ENCODE measurements at places on chromosomes 3 and 15.

GRCh38 chr3:98617841-98618240 lies 24.4 kb upstream of the CPOX start:
- no peak for DNase-seq

DNA sequence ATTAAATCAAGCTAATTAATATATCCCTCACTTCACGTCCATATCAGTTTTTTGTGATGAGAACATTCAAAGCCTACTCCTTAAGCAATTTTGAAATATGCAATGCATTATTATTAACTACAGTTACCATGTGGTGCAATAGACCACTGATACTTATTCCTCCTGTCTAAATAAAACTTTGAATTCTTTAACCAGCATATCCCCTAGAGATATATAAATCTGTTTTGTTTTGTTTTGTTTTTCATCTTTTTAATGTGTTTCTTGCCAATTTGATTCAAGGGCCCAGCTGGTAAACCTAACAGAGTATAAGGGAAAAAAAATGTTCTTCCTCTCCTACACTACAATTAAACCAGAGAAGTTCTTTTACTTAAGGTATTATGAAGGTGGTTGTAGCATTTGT lies 524.2 kb downstream of the NAALADL2 start:
- DNase-seq, result no peak

- DNase-seq, result no peak
These were observed 67.2 kb upstream of the ATP2C1 start for GRCh38 chr3:130826516-130827182.

DNA sequence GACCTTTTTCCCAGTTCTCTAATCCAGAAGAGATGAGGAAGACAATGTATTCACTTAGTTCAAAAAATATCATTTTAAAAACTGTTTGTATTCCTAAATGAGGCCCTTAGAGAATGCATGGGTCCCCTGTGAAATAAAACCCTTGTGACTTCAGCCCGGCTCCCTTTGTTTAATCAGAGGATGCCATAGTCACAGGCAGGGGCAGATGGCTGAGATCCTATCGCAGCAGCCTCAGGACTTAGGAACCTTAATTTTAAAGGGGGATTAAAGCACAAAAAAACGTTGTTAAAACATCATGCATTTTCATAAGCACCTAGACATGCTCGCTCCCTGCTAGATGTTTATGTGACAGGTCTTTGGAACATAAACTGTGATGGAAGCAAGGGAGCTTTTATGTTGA lies 176.6 kb downstream of the IL20RB start:
- DNase-seq, result no peak

GRCh38 chr3:117743993-117744392 lies 1034.4 kb downstream of the TUSC7 start:
- DNase-seq, result no peak

Data from iPS DF 19.7 (cell line).